ENCODE measurements at places on chromosomes 2 and 18.

- no peak for DNase-seq
Observed at GRCh38 chr2:61288070-61288841, 126.3 kb downstream of the C2orf74 start.

DNA sequence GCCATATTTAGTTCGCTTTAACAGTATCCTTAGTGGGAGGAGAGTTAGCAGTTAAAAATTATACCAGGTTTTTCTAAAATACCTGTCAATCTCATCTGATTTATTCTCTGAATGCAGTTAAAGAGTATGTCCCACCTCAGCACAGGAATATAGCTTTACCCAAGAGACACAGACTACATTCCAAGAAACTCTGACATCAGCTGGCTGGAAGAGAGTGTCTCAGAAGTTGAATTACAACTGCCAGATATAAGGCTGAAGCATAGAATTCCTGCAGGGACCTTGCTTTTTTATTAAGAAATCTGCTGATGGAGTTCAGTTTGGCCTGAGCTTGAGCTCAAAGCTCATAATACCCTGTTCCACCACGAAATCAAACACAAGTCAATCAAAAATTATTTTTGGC is 25.4 kb upstream of the CNTNAP5 start:
- no peak for DNase-seq

- no peak for DNase-seq
Observed at GRCh38 chr2:151083856-151084795, 177.5 kb downstream of the RBM43 start.

DNA sequence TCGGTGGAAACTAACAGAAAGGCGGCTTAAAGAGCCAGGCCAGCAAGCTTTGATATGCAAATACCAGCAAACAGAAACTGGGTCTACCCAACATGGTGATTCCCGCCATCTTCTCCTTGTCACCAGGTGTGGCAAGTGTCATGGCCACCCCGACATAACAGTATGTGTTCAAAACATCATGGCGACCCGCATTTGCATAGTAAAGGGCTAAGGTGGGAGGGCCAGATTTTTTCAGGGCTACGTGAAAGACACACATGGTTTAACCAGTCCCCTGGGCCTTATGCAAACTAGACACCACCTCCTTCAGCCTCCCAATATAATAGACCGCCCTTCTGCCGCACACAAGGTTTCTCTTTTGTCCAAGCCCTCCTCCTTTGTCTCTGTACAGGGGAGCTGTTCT is 260.4 kb downstream of the METTL4 start:
- no peak for DNase-seq

- no peak for DNase-seq
Observed at GRCh38 chr2:221492636-221493035, 79.5 kb downstream of the EPHA4 start.

DNA sequence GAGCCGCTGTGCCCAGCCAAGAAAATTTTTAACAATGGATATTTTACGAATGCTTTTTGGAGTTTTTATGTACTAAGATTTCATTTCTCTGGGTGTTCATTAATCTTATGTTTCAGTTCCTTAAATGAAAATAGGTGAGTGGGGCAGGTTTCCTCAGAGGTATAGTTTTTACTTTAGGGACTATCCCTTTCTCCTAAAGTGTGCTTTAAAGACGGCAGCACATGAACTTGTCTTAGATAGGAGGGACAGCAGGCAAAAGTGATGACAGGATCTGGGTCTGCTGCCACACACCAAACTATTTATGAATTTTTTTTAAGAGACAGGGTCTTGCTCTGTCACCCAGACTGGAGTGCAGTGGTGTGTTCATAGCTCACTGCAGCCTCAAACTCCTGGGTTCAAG is 8.0 kb upstream of the REL start:
- DNase-seq = no peak

DNA sequence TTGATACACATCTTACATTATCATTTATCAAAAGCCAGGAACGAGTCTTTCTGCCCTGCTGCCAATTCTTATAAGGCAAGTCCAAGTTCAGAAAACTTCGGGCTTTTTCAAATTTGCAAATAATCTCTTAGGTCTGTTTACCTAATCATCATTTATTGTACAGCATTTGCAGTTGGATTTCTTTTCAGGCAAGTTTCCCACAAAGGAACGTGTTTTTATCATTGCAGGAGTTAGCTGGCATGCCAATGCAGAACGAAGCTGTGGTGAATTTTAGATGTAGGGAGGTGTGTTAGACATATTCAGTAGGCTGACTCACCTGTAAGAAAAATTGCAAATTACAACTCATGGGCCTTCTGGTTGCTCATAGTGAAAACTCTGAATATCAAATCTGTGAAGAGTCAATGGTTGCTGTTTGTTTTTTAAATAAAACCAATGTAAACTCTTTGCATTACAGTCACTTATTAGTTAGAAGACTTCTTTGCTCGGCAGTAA is 209.6 kb downstream of the SRBD1 start:
- no peak for DNase-seq

GRCh38 chr2:14806613-14807012 is 174.1 kb downstream of the LRATD1 start:
- no peak for DNase-seq

DNA sequence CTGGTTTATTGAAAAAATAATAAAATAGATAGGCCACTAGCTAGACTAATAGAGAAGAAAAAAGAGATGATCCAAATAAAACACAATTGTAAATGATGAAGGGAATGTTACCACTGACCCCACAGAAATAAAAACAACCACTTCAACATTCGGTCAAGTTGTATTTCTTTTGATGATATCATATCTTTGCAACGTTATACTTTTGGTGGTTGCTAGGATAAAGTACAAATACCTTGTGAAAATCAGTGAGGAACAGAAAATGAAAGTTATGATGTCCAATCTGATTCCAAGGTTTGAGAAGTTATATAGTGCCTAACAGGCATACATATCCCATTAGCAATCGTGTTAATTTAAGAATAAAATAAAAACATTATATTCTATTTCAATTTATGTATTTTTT is 6.6 kb upstream of the ASNSD1 start:
- no peak for DNase-seq

- DNase-seq = no peak
Observed at GRCh38 chr2:27421660-27422250, 6.7 kb upstream of the NRBP1 start.

- DNase-seq = no peak
Observed at GRCh38 chr2:127149384-127149783, 42.4 kb upstream of the BIN1 start.

DNA sequence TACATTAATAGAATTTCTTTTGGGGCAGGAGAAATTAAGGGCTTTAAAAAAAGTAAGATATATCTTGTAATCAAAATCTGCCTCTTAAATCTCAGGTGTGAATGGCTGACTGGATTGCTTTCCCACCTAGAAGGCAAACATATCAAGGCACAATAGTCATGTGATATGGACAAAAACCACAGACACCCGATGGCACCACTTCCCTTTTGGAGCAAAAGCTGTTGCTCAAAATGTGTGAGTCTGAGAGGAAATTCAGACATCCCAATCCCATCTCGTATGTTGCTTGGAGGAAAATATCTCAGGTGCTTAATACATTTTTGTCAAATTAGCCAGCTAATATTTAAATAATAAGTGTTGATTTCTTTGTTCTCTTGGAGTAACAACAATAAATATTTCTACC is 120.7 kb downstream of the KCNF1 start:
- no peak for DNase-seq

GRCh38 chr2:96949701-96950350 is 36.6 kb downstream of the FAM178B start:
- DNase-seq = no peak

GRCh38 chr2:161422816-161423403 is 6.8 kb downstream of the TBR1 start:
- no peak for DNase-seq

DNA sequence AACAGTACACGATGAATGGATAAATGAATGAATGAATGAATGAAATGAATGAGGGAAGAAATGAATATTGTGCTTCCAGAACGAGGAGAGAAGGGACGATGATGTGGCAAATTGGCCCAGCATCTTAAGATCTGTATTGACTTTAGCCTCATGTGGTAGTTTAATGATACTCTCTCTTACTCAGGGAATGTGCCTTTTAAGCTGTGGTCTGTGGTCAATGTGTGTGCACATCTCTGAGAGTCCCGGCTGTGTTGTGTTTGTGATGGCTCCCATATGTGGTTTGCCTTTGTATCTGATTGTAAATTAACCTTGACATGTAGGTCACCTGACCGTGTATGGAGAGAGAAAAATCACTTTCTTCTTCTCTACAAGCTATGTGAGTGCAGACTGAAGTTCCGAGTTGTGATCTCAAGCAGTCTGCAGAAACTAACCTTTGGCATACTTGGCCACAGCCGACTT is 91.2 kb downstream of the NEDD4L start:
- DNase-seq = no peak

GRCh38 chr2:7019191-7019590 is 102.0 kb downstream of the RNF144A start:
- DNase-seq = no peak

DNA sequence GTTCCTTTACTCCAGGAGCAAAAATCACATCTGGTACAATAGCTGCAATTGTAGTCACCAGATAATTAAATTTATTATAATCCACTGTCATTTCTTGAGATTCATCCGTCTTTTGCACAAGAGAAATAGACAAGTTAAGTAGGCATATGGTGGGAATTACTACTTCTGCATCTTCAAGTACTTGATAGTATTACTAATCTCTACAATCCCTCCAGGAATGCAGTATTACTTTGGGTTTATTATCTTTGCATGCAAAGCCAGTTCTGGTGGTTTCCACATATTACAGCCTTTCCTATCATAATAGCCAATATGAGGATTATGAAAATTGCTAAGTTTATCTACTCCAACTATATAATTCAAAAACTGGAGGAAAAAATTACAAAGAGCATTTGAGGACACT is 254.1 kb downstream of the IKZF2 start:
- DNase-seq = no peak

DNA sequence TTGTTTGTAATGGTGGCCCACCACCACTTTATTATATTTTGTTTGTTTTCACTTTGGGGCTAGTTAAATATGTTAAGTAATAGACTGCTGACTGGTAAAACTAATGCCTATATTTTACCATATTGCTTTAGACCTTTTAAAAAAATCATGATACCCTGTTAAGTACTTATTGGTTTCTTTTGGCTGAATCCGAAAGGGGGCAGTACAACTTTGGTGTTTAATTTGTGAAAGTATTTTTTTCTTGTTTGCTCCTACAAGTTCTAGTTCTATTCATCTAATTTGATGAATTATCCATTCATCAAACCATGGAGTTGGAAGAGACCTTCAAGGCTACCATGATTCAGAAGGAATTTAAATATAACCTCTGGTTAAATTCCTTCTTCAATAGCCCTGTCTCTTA is 147.0 kb downstream of the MBD5 start:
- DNase-seq = no peak

GRCh38 chr18:78704971-78705461 is 274.6 kb upstream of the SALL3 start:
- no peak for DNase-seq

- DNase-seq = no peak
Observed at GRCh38 chr2:103792042-103792441, 1030.2 kb downstream of the TMEM182 start.

DNA sequence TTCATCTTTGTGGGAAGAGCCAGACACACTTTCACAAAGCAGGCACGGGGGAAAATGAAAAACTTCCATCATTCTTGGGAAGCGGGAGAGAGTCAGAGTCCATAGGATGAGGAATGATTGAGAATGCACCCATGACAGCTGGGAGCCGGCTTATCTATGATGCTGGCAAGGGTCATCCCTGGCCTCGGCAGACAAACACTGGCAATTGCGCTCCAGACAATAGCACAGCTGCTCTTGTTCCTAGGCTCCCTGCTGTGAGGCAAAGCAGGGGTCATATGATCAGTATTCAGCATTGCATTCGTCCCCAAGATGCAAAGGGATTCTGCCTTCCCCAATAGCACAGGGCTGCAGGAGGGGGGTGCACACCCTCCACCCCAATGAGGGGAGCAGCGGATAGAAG is 33.0 kb downstream of the CYRIA start:
- DNase-seq = no peak

DNA sequence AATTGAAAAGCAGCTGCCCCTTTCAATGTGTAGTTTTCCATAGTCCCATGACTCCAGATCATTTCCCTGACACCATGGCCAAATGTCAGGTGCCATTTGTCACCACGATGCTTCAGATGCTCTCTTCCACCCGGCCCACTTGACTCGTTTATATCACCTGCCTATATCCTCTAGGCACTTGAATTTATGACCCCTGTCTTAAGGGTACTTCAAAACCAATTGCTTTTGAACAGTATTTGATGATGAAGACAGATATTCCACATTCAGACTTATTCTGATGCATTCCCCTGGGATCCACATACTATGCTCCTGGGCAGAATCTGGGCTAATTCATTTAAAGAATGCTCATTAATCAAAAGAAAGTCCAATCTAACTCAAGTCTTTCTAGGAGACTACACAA is 16.9 kb upstream of the RHBDD1 start:
- DNase-seq = no peak

DNA sequence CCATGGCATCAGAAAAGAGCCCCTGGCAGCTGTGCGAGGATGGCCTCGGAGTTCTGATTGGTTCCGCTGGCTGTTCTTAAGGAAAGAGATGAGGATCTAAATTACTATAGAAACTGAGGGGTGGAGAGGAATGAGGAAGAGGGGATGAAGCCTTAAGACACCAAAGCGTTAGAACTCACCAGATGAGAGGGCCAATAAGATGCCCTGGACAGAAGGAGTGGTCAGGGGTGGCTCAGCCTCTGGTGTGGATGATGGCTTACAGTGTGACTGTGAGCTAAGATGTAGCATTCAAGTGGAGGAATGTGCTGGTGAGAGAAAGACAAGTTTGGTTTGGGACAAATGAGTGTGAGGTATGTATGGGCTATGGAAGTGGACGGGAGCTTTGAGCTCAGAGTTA is 97.8 kb downstream of the ZFP36L2 start:
- no peak for DNase-seq

DNA sequence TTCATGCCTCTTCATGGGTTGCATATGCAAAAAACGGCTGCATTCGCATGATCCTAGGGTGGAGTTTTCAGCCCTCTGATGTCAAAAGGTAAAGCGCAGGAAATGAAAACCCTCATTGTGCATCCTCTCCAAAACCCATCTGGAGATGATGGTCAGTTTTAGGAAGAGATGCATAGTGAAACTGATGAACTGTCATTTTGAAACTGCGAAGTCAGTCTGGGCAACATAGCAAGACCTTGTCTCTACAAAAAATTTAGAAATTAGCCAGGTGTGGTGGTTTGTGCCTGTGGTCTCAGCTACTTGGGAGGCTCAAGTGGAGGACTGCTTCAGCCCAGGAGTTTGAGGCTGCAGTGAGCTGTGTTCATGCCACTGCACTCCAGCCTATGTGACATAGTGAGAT is 2.5 kb upstream of the TTLL4 start:
- DNase-seq = no peak

- no peak for DNase-seq
Observed at GRCh38 chr18:25399554-25399953, 47.6 kb upstream of the ZNF521 start.

- DNase-seq = no peak
Observed at GRCh38 chr18:285817-286216, 18.0 kb upstream of the THOC1 start.

DNA sequence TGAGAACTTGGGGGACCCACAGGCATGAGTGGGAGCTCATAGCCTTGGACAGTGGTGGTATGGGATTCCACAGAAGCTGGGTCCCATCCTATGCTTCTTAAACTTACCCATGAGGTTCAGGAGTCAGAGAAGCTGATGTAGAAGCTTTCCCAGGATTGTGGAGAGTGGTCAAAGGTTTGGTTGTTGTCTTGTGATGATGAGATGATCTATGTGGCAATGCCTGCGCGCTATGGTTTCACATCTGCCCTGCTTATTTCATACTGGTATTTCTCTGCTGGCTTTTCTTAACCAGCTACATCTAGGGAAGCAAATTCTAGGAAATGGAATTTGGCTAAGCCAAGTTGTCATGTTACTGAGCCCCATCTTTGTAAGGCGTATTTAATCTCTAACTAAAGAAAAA is 168.6 kb downstream of the ZNF407 start:
- DNase-seq = no peak

Measured in T-helper 2 cell (primary cell).